ENCODE measurements at places on chromosomes 5 and 9.

DNA sequence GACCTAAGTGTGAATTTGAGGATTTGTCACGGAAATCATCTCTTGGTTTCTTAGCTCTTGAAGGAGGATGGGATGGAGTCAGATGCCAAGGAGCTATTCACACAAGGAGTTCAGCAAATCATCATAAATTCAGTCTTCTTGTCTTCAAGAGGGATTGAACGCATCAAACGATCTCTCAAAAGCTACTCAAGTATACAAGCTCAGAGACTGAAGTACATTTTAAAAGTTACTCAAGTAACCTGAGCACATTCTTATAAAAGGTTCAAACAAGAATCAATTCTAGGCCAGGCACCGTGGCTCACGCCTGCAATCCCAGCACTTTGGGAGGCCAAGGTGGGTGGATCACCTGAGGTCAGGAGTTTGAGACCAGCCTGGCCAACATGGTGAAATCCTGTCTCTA, 21.1 kb upstream of the GOLPH3 start:
- DNase-seq: no peak

DNA sequence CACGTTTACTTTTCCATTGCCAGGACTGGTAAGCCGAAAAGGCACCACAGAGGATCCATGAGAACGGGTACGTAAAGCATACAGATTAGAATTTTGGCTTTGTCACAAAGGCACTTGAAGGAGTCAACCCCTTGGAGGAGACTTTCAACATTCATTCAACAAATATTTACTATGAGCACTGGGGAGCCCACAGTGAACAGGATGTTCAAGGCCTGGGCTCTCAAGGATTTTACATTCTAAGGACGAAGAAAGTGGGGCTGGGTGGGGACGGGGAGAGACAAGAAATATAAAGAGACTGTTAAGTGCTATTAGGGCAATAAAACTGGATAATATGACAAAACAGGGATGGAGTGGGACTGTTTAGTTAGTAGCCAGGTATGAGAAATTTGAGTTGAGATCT, 66.0 kb downstream of the KLF4 start:
- no peak for DNase-seq

DNA sequence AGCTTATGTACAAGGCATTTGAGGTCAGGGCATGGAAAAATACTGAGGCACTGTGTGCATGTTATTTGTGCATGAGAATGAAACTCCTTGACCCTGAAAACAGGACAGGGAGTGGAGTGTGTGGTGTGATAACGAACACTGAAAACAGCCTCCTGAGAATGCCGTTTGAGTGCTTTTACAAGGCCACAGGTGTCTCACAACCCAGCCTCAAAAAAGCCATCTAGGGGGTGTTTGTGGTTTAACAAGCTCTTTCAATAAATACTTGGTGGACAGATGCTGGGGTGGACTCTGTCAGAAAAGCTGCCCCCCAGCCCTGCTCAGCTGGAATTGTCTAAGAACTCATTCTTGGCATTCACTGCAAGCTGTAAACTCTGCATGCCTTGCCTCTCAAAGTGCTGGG, 94.0 kb upstream of the SLC25A48 start:
- no peak for DNase-seq

DNA sequence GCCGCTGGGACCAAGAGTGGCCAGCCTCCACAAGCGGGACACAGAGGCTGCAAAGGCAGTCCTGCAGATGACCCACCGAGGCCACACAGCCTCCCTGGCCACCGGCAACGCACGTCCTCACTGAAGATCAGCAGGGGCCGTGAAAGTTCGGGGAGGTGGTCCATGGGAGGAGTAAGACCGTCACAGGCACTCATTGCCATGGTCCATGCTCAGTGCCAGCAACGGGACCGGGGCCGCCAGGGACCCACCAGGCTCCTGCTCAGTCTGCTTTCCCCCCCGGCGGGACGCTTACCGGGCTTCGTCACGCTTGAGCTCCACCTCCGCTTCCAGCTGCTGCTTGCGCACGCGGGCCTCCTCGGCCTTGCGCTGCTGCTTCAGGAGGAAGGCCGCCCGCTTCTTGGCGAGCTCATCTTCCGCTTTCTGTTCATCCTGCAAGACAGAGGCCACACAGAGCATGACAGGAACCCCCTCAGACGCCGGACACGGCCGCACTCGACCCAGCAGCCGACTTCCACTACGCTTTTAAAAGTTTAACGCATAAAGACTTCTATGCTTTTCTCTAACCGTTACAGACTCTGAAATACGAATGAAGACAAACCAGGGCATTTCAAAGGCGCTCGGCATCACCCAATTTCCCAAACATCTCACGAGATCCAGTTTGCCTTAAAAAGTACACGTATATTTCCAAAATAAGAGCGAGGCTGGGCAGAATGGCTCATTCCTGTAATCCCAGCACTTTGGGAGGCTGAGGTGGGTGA, 88.4 kb downstream of the CAMSAP1 start:
- DNase-seq: no peak

GRCh38 chr5:52896534-52897237, 92.5 kb upstream of the ITGA2 start:
- no peak for DNase-seq

DNA sequence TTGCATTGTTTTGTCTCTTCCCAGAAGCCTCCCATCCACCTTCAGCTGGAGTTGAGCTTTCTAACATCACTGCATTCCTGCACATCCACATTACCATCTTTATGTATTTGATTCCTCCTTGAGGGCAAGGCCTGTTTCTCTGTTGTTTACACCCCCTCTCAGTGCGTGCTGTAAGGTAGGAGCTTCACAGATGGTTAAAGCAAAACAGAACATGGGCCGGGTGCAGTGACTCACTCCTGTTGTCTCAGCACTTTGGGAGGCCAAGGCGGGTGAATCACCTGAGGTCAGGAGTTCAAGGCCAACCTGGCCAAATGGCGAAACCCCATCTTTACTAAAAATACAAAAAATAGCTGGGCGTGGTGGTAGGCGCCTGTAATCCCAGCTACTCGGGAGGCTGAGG, 110.9 kb downstream of the KCNIP1 start:
- peak; percentile 24 for DNase-seq

- no peak for DNase-seq
Measured at GRCh38 chr5:60482301-60482700, 217.7 kb downstream of the DEPDC1B start.

DNA sequence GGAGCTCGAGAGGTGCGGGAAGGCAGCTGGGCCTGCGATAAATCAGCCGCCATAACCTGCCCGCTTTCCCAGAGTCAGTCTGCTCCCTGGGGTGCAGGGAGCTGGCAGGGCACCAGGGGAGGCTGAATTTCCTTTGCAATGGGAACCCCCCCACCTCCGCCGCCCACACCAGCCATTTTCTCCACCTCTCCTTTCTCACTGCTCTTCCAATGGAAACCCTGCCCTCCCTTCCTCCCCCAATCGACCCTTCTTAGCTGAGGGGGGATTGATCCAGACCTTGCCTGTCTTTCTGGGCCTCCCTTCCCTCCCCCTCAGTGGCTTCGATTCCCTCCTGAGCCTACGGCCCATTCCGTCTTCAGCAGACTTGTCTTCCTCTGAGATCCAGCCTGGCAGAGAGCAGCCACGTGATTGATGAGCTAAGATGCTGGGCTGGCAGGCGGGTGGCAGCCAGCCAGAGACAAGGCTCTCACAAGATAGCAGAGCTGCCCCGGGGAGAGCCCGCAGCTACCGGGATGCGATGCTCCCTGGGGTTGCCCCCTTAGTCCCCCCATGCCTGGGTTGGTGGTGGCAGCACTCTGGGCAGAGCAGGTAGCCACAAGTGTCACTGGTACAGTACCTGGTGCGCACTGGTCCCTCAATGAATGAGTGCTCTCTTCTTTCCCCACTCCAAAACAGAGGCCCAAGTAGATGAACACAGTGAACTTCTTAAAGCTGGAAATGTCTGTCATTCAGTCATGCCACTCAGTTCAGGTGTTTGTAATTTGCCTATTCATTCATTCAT, 53.7 kb upstream of the FABP6 start:
- no peak for DNase-seq

- DNase-seq: no peak
Measured at GRCh38 chr5:168332042-168332441, 40.6 kb downstream of the WWC1 start.

GRCh38 chr9:91362051-91362611, 413 bp upstream of the AUH start:
- no peak for DNase-seq

DNA sequence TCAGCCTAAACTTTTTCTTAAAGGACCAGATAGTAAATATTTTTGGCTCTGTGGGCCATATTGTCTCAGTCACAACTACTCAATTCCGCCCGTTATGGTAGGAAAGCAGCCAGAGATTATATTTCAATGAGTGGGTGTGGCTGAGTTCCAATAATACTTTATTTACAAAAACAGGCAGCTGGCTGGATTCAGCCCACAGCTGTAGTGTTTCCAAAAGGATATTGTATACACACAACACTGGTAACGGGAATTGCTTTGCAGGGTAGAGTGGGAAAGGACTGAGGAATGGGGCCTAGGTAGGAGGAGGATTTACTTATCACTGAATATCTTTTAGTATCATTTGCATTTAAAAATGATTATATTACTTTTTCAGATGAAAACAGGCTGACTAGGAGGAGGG, 21.0 kb downstream of the GCNT4 start:
- DNase-seq: no peak

DNA sequence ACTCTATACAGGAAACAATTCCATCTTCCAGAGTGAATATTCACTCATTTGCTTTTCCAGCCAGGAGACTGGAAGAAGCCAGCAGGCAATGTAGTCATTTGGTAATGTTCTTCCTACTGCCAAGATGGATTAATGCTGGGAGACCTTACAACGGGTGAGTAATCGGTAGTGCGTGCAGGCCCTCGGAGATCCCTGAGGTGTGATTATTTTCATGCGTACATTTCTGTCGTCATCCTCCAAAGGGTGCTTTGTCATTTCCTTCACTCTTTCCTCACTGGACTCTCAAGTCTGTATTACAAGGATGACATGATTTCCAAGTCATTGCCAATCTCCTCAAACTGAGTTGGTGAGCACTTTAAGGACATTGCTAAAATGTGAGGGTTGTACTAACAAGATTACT, 263.5 kb downstream of the CWC27 start:
- no peak for DNase-seq

All from stimulated activated CD4-positive, alpha-beta T cell treated with anti-CD3 and anti-CD28 coated beads, Interleukin-15, amount 100 ng/mL, for 24 hours (primary cell).